ENCODE measurements at places on chromosomes 6 and 20. TPM values are rescaled to one million over a fixed set of nuclear protein-coding genes. Genes with fewer than 3 reads are reported as not detected.

Gene VWA7
- total RNA-seq = 1.9 TPM

Gene PKIB
- 28.0 TPM for total RNA-seq

Gene TREM1
- total RNA-seq = 0.98 TPM

Gene USP49
- total RNA-seq = 2.3 TPM

Gene C6orf132
- total RNA-seq = 66.0 TPM

Gene DEFB113
- total RNA-seq = not detected

Gene BANF2
- total RNA-seq = not detected

Gene ZBTB46
- 7.3 TPM for total RNA-seq

Gene GSTA3
- not detected for total RNA-seq

Gene SLC35F1
- not detected for total RNA-seq

Gene NKAIN4
- total RNA-seq = not detected

Gene COL9A3
- 14.3 TPM for total RNA-seq

Gene SIRPD
- 0.18 TPM for total RNA-seq

Gene MRPL18
- 155 TPM for total RNA-seq

Gene TGM3
- total RNA-seq = not detected

Gene CCHCR1
- 40.0 TPM for total RNA-seq

Gene AIF1
- total RNA-seq = not detected

Gene PRRT1
- total RNA-seq = not detected

Gene KATNA1
- 11.4 TPM for total RNA-seq

Gene BPIFB1
- not detected for total RNA-seq

Gene ACTL10
- 2.8 TPM for total RNA-seq

Gene DTNBP1
- total RNA-seq = 9.8 TPM

Gene TNF
- not detected for total RNA-seq

Gene OR2H2
- total RNA-seq = not detected

Gene FAM83B
- total RNA-seq = 0.07 TPM

Gene CLPSL2
- total RNA-seq = not detected

Gene PBOV1
- total RNA-seq = not detected

Gene FOXA2
- total RNA-seq = 14.4 TPM

Gene MOXD1
- 5.0 TPM for total RNA-seq

Gene LINC00237
- total RNA-seq = not detected

Gene PLEKHG1
- 1.3 TPM for total RNA-seq

Gene PSORS1C2
- not detected for total RNA-seq

Gene ENPP4
- total RNA-seq = 2.8 TPM

Gene MDFI
- 96.4 TPM for total RNA-seq

Gene GPR63
- 0.07 TPM for total RNA-seq

Gene RNF8
- total RNA-seq = 20.2 TPM

Gene NRSN1
- not detected for total RNA-seq

Gene PRSS16
- total RNA-seq = 7.3 TPM

Gene TBX18
- total RNA-seq = not detected

Gene OR12D3
- total RNA-seq = not detected

Gene NUP43
- 25.5 TPM for total RNA-seq

Gene LPA
- total RNA-seq = not detected
